ENCODE measurements at places on chromosomes 6 and 20.

- DNase-seq = no peak
Observed at GRCh38 chr6:159461998-159462397, 231.0 kb downstream of the SOD2 start.

DNA sequence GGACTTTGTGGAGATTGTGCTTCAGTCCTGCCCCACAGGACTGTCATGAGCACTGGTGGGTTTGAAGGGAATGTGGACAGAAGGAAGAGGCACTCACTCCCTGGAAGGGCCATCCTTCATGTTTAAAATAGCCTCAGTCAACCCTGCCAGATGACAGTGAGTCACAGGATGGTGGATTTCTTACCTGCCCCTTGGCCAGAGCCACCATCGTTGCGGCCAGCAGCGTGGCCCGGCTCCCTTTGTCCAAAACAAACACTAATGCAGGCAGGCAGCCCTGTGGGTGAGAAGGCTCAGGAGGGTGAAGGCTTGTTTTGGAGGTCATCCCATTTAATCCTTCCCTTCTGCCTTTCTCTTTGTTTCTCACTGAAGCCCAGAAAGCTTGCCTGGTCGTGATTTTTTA is 422.7 kb downstream of the CD83 start:
- no peak for DNase-seq

- DNase-seq = no peak
Observed at GRCh38 chr20:18767676-18768075, 45.9 kb upstream of the SCP2D1 start.

GRCh38 chr6:87376643-87377042 is 31.1 kb upstream of the CFAP206 start:
- no peak for DNase-seq

DNA sequence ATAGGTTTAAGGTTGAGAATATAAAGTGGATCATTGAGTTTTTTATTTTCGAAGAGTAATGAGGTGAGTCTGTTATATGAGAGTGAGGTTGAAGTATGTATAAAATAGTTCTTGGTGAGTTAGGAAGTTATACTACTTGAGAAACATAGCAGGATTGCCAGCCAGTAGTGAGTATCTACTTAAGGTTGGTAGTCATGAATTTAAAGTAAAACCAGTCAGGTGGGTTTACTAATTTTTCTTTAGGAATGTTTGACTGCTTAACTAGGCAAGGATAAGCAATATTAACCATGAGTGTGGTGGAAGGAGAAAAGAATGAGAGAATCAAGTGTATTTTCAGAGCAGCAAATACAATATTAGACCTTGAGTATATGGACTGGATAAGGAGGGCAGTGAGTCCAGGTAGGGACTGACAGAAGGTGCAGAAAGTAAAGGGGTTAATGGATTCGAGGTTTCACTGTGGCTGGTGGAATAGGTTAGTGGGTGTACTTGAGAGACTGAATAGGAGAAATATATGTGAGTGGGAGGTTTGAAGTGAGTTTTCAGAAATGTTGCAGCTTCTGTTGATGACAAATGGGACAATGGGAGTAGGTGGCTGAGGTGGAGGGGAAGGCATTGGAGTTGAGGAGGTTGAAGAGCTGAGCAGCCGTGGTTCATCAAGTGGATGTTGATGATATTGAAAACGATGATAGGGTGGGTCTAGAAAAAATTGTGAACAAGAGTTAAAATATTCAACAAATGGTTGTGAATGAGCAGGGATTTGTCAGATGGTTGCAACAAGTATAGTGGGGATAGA is 232.5 kb upstream of the ASCC3 start:
- no peak for DNase-seq

DNA sequence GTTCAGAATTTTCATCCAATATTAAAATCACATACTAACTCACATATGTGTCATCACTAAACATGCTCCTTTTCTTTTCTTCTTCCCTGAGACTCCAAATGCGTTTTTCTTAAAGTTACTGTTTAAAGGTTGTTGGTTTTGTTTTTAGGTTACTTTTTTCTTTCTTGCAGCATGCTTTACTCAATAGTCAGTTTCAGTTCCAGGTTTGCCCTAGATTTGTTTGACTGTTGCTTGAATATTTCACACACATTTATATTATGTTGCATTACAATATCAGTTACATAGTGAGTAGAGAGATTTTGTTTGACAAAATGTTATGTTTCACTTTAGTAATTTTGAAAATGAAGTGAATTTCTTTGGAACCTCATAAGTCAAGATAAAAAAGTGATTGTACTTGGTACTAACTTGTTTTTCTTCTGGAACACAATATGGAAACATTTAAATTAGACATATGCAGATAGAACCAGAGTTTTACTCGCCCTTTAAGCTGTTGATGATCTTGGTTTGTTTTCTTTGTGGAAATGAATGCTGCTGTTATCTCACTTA is 27.3 kb downstream of the FNDC1 start:
- no peak for DNase-seq

DNA sequence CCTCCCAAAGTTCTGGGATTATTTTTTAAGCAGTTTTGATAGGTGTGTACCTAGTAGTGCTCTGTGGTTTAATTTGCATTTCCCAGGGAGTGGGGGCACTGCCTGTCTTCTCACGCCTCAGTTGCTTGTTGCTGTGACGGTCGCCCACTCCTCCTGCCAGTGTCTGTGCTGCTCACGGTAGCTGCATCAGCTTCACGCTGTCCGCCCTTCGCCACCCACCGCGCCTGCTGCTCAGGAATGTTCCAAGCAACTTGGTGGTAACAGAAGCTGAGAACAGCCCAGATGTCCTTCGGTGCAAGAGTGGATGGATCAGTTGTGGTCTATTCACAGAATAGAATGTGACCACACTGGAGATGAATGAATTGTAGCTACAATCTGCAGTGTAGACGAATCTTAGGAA is 22.9 kb downstream of the DNAJC5 start:
- DNase-seq = no peak

DNA sequence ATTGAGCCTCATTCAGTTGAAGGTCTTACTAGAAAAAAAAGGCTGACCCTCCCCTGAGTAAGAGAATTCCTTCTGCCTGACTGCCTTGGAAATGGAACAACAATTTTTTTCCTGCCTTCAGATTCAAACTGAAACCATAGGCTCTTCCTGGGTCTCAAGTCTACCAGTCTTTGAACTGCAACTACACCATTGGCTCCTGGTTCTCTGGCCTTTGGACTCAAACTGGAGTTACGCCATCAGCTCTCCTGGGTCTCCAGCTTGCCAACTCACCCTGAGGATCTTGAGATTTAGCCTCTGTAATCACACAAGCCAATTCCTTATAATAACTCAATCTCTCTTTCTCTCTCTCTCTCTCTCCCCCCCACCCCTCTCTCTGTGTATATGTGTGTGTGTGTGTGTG is 36.0 kb upstream of the SNX9 start:
- DNase-seq = peak; percentile 40

Data from fibroblast of skin of right quadriceps (primary cell).